Tibial artery (tissue), 4 donors: ENCODE measurements at places on chromosomes 5 and 9.

DNA sequence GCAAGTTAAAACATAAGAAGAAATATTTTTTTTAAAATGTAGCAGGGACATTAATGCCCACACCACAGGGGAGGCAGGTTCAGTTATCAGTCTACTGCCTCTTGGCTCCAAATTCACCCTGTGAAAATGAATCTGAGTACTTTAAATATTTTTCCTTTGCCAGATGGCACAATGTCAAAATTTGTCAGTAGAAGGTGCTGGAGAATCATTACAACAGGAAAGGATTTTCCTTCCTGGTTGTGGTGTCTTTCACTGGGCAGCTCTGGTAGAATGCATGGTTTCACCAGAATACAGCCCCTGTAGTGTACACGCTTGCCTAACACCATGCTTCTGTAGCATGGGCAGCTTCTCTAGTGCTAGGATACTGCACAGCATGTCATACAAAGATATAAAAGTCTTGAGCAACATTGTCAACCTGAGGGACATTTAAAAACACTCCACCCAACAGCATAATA lies 9.7 kb upstream of the SREK1 start:
- DNase-seq: no peak

- no peak for DNase-seq
Measured at GRCh38 chr9:129435291-129435690, 185.6 kb downstream of the C9orf50 start.

DNA sequence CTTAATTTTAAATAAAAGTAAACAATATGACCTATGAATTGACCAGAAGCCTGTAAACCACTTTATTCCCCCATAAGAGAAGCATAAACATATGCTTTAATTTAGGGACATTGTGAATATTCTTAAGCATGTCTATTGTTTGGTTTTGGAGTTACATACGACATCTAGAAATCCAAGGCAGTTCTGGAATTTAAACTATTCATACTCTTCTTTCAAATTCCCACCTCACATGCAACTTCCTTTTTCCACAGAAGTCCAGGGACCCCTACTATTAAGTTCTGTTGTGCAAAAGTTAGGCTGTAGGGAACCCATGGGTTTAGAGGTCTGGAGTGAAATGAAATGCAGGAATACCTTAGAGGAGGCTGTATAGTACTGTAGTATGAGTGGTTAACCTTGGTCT lies 2.1 kb downstream of the RIC1 start:
- DNase-seq: no peak

DNA sequence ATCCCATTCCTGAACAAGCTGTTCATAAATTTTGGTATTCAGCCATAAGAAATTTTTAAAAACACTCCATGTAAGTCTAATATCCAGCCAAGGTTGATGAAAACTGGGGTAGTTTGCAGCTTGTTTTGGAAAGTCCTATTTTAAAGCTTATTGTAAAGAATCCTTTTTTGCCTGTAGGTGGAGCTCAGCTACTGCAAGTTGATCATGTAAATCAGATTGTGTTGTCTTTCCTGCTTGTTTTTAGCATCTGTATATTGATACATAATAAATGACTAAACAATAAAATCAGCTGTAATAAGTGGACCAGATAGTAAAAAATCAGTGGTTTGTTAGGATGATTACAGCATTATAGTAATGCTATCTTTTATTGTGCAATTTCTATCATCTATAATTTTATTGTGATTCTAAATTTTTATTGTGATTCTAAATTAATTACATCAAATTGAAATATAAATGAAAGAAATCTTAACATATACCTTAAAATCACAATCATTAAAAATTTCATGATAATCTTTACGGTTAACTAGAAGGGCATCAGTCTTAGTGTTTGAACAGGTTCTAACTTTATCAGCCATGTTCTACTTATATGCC lies 42.4 kb downstream of the CWC27 start:
- no peak for DNase-seq

DNA sequence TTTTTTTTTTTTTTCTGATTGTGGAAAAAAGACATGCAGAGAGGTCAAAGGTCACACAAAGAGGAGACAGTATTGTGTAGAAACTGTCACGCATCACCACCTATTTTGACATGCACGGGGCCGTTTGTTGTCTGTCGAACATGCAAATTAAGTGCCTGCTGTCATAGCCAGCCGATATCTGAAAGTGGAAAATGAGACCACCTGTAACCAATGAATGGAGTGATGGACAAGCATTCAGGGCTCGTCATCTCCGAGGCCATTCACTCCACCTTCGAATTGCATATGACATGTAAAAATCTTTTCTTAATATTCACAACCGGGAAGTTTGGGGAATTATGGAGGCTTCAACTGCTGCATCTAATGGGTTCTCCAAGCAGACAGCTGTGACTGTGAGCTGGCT lies 512.2 kb upstream of the ADAMTS16 start:
- DNase-seq: no peak

DNA sequence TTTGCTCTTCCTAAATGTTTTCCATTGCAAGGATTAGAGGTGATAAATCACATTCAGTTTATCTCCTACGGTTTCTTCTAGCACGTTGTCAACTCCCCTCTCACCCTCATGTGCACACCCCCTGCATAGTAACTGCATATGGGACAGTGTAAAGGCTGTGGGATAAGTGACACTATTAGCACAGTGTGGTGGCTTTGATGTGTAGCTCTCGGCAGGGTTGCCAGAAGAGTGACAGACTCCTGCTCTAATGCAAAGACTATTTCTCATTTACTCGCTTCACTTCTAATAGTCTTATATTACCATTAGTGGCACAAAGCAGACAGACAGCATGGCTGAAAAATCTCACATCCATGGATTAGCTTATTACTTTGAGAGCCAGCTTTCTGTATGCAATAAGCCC lies 454.6 kb downstream of the CETN3 start:
- DNase-seq: no peak

- DNase-seq: no peak
Measured at GRCh38 chr9:137336735-137337134, 34.7 kb upstream of the NRARP start.

- DNase-seq: no peak
Measured at GRCh38 chr5:89556215-89556913, 673.4 kb upstream of the MEF2C start.

DNA sequence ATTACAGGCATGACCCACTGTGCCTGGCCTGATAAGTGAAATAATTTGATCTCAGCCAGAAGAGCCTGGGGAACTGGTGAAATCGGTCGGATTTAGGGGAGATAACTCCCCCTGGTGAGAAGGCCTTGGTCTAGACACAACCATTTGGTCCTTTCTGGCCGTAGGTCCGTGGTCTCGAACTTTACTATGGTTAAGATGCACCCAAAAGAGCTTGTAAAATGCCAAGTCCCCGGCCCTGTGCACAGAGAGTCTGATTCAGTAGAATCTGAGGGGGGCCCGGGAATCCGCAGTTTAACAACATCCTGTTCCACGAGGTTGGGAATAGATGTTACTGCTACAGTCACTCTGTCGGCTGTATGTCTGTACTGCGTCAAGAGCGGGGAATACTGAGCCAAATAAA lies 140.7 kb downstream of the C9orf50 start:
- DNase-seq: peak; percentile 42

DNA sequence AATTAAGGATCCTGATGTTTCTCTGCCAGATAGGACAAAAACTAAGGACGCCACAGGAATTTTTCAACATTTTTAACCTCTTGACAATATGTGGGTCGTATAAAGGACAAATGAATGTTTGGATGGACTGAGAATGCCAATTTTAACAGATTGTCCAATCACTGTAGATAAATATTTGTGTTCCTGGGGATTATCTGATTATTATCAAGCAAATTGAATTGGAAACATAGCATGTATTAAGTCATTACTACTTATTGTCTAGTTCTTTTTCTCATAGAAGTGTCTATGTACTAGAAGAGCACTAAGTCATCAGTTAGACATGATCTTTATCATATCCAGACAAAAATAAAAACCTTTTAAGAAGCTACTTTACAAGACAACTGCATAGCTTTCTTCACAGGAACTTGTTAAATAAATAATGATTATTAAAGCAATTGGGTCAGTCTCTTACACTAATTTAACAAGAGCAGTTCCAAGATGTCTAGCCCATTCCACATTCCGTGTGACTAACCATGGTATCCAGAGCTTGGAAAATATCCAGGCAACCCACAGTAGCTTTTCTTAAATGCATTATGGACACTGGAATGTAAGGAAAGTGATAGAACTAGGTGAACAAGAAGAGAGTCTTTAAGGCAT lies 127.5 kb upstream of the CDKN2B start:
- no peak for DNase-seq

DNA sequence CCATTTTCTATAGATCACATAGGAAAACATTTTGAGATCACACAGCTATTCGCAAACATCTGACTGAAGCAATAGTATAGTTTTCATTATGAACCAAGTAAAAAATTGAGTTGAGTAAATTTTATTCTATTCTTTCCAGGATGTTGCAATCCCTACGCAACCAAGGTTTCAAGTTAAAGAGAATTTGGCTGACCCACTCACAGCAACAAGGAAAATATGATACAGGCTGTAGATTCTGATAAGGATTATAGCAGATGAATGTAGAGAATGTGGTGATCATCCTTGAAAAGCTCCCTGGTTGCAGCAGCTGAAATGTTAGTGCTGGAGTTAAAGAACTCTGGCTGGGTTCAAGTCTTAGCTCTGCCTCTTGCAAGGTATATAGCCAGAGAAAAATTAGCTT lies 4.7 kb downstream of the ABCA1 start:
- no peak for DNase-seq

- DNase-seq: no peak
Measured at GRCh38 chr9:133115604-133116345, 5.3 kb downstream of the RALGDS start.

- DNase-seq: no peak
Measured at GRCh38 chr5:55066277-55066676, 36.2 kb upstream of the GZMA start.

DNA sequence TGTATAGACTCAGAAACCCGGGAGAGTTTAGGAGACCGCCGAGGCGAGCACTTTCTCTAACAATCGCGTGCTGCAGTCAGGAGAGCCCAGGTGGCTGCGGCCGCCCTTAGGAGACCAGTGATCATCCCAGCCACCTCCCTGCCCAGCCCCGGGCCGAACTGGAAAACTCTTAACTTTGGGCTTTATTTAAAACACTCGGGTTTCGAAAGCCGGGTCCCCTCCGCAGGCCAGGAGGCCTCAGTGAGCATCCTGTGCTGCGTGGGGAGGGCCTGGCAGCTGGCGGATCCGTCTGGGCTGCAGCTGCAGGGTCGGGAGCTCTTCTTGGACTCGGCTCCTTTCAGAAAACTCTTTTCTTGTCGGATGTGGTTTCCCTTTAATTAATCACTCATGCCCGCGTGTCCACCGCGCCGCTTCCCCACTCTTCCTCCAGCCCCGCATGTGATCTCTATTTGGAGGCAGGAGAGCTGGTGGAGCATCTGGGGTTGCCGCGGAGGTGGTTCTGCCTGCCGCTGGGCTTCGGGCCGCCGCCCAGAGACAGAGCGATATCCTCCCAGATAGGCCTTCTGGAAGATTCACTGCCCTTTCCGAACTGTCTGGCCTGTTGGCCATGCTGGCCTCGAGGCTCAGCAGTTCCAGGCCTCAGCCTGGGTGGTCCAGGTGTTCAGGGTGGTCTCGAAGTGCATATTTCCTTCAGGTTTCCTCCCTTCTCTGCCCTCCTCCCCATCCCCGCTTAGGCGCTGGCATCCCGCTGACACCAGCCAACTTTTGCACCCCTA lies 59.5 kb downstream of the TMEM174 start:
- no peak for DNase-seq

DNA sequence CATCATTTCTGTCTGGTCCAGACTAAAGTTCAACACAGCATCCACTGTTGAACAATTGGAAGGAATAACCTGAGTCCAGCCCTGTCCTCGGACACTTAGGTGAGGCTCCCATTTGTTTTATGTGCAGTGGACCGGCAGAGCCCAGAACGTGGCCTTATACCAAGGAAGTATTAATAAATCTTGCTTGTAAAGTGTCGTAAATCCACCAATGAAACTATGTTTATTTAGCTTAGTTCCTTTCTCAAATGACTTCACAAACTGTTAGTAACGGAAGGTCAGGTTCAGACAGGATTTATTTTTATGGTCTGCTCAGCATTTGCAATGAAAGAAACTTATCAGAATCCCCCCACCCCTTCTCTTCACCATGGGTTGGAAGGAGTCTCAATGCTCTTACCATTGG lies 149.5 kb downstream of the PCSK1 start:
- DNase-seq: no peak

DNA sequence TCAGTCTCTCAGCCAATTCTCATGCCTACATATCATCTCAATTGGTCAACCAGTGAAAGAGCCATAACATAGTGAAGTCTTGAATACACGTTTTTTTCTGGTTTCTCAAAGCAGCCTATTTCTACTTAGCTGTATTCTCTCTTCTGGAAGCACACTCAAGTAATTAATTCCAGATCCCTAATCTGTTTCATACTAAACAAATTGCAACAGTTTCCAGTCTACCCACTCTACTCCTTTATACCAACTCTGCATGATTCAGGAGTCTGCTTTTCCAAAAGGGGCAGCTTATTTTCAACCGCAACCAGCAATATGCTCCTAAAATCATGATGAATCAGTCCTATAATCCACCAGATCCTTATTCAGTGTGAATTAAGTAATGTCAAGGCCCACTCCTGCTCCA lies 211.7 kb downstream of the TLE1 start:
- no peak for DNase-seq

DNA sequence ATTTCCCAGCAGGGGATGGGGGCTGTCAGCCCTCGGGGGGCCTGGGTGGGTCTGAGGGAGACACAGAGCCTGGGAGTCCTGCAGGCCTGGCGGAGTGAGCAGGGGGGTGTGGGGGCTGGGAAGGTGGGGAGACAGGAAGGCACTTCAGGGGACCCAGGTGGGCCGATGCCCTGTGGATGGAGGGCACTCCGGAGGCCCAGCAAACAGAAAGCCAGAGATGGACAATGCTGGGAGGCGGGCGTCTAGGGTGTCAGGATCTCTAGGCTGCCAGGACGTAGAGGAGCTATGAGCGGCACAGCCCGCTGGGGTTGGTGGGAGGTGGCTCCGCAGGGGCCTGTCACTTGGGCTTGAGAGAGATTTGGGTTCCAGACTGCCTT lies 87.6 kb upstream of the COL5A1 start:
- no peak for DNase-seq

- no peak for DNase-seq
Measured at GRCh38 chr9:126532019-126532462, 81.7 kb upstream of the LMX1B start.

GRCh38 chr9:77952635-77953328 lies 78.8 kb downstream of the GNAQ start:
- no peak for DNase-seq

- no peak for DNase-seq
Measured at GRCh38 chr5:134247428-134248224, 21.8 kb upstream of the PPP2CA start.

GRCh38 chr9:89606049-89606623 lies 1.3 kb downstream of the GADD45G start:
- DNase-seq: peak; percentile 84

- DNase-seq: no peak
Measured at GRCh38 chr9:33239921-33240320, at the start of gene SPINK4. Gene SPINK4 (plus strand): TSS chr9:33240167. CDS start chr9:33240209, 42 bp downstream.

- no peak for DNase-seq
Measured at GRCh38 chr5:5492087-5492933, 69.8 kb downstream of the ICE1 start.

GRCh38 chr9:108323615-108324014 lies 532.2 kb downstream of the ACTL7B start:
- DNase-seq: no peak
